Muscle of leg (tissue), 16 donors: ENCODE measurements at places on chromosomes 11 and 22.

DNA sequence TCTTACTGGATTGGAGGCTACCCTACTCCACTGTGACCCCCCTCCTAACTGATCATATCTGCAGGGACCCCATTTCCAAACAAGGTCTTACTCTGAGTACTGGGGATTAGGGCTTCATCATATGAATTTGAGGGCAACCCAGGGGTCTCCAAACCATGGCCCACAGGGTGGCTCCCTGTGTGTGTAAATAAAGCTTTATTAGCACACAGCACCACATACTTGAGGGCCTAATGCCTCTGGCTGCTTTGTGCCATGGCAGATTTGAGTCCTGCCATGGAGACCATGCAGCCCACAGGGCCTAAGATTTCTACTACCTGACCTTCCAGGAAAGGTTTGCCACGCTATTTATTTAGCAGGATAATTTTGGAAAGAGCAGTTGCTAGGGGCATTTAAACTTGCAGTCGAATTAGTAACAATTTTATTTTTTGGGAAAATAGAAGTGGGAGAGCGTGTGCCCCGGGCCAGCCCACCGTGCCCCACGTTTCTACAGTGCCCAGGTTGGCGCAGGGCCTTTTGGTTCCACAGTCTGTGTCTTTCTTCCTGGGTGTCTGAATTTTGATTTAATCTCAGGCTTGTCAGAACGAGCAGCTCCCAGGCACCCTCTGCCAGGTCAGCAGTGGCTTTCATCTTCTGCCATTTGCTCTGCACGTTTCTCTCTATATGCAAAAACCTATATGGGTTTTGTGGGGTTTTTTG lies 92.3 kb downstream of the KCNQ1 start:
- no peak for DNase-seq

- DNase-seq, result no peak
These were observed 1.3 kb upstream of the NRIP3 start for GRCh38 chr11:9005087-9005486.

DNA sequence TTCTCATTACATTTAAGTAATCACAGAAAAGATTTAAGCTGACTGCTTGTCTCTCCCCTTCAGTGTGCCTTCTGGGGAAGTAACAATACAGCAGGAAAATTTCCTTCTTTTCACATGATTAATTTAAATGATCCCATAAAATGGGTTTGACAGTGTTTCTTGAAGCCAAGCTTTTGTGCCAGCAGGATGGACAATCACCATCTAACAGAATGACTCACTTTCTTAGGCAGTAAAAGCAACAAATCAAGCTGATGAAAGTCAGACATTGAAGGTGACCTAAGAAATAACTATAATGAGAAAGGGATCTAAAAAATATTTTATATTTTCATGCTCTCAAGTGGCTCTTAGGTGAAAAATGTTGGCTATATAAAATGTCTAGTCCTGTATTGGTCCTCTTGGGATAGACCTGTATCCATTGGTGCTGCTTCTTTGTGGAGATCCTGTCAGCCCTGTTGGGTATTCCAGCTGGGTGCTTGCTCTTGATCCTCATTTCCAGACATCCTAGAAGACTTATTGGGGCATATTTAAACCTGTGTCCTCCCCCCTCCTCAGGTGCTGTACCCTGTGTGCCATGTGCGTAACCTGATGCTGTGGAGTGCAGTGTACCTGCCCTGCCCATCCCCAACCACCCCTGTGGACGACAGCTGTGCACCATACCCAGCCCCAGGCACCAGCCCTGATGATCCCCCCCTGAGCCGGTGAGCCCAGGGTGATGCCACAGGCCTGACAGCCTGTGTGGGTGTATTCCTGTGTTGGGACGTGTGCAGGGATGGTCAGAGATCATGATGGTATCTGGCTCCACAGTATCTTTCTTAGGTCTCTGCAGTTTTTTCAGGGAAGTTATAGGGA lies 62.7 kb upstream of the HORMAD2 start:
- DNase-seq, result no peak

GRCh38 chr11:111283945-111284481 lies 14.3 kb upstream of the POU2AF3 start:
- peak; percentile 56 for DNase-seq

DNA sequence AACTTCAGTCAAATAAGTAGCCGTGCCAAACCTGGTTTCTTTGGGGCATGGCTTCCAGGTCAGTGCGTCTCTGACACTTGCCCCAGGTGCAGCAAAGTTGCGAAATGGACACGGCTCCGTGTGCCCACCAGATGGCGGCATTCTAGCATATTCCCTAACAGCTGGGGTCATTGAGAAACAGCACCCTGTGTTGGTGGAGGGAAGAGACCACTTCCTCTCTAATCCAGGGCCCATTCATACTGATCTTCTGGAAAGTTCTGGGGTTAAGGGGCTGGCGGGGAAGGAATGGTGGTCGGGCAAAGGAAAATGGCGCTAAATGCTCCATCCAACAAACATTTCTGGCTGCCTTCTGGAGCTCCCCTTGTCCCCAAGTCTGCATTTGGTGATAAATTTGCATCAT lies 141.2 kb upstream of the TIMP3 start:
- peak; percentile 78 for DNase-seq

DNA sequence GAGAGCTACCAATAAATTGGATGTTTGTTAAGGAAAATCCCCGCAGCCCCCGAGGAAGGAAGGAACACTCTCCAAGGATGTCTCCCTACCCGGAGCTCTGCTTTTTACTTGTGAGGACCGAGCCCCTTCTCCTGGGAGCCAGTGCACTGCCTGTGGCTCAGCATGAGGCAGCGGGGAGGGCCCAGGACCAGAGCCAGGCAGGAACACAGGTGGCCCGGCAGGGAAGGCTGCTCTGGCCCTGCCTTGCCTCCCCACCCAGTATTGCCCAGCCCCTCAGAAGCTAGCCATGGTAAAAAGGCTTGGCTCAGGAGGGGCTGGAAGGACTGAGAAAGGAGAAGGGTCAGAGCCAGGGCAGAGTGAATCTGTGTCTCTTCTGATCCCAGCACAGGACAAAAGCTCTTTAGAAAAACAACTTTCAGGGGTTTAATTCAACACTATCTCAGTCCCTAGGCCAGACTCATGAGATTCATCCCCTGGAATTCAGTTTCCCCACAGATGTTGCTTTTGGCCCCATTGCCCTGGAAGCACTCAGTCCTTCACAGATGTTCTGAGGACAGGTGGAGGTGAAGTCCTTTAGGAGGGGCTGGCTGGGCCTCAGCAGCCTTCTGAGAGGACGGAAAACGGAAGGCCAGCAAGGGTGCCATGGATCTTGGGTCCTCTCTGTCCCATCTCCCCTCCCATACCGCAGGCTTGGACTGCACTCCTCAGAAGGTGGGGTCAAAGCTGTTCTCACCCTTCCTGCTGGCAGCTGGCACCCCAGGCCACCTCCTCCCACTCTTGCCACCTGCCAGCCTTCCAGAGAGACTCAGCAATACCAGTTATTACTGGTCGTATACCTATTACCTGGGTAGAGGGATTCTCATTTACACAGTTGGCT lies 318.9 kb downstream of the NTM start:
- no peak for DNase-seq

- DNase-seq, result no peak
These were observed 15.3 kb upstream of the CDC42BPG start for GRCh38 chr11:64859542-64860414.

DNA sequence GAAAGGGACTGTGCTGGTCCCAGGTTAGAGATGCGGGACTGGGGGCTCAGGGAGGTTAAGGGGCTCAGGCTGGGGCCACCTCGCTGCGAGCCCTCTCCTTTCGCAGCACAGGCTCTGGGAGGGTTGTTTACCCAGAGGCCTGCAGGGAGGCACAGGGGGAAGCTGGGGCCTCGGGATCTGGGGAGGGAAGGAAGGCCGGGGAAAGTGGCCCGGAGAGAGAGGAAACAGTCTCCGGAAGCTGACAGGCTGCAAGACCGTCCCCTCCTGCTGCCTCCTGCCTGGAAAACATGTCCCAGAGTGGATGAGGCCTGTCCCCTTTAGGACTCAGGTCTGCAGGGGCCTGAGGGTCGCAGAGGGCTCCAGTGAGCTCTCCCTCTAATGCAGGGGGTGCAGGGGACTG lies 45.4 kb downstream of the MYO7A start:
- peak; percentile 43 for DNase-seq

DNA sequence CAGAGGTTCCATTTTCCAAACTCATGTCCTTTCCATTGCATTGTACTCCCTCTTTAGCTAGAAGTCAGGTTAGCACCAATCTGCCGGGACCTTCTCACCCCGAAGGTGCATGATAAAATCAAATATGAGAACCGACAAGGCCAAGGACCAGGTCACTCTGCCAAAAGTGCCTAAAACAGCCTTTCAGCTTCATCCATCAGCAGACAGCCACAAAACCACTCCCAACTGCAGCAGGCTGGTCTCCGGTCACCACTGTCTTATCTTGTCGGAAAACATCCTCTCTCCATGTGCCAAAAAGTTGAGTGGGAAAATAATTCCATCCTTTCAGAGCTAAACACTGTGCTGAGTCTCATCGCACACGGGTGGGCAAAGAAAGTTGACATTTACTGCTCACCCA lies 1.4 kb downstream of the PI4KA start:
- DNase-seq, result no peak

DNA sequence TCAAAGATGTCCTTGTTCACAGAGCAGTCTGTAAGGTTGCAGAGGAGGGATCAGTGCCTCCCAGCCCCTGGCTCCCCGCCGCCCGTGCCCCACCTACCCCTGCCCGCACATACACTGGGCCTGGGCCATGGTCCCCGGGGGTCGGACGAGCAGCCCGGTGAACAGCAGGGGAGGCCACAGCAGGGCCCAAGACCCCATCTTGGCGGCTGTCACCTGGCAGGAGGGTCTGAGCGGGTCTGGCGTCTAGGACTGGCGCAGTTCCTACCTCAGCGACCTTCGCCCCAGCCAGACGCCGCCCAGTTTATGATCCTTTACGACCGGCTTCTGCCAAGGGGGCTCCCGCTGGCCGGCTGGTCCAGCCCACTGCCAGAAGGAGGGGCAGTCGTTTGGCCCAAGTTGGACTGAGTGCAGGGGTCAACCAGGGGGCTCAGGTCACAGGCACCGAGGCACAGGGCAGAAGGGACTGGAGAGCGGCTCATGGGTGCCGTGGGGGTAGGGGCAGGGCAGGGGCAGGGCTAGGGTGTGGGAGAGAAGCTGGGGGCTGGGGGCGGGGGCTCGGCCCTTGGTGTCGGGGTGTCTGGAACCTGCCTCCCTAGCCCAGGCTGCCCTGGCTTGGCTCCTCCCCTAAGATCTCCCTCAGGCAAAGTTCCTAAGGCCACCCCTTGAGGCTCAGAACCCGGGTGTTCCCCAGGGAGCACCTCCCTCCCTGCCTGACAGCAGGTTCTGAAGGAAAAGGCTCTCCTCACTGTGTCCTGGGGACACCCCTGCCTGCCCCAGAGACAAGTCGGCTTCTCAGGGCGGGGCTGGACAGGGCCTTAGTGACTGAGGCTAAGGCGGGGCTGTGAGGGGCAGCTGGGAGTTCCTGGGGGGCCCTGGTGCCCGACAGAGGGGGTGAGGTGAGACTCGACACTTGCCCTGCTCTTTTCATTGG lies at the start of gene CDHR5:
Gene CDHR5 (minus strand): TSS at position 251 of the 931 bp plus-strand sequence. CDS start 53 bp downstream, at position 198.
- no peak for DNase-seq

- DNase-seq, result no peak
These were observed 12.0 kb downstream of the KMT2A start for GRCh38 chr11:118448294-118448693.

GRCh38 chr11:104895634-104896033 lies 2.6 kb downstream of the CASP12 start:
- DNase-seq, result peak; percentile 92

DNA sequence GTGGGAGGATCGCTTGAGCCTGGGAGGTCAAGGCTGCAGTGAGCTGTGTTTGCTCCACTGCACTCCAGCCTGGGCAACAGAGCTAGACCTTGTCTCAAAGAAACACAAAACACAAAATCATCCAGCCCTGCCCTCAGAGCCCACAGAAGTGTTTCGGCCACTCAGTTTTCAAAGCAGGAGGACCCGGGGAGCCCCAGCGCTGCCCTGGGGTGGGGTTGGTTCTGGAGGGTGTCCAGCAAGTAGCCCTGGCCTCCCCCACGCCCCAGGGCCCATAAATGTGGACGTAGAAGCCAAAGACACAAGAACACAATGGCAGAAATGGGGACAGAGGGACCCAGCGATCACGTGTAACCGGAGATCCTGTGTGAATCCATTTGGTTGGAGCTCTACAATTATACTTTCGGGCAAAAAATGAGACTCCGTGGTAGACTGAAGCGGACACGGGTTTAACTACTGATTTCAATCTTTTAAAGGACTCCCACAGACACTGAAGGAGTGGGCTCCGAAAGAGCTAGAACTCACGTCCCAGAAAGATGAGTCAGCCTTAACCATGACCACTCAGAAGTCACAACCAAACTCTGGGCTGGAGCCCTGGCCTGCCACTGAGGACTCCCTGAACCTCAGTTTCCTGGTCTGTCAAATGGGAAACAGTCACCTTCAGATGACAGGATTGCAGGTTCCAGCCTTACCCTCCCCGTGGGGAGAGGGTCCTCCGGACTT lies 9.0 kb upstream of the CYTH4 start:
- DNase-seq, result no peak

DNA sequence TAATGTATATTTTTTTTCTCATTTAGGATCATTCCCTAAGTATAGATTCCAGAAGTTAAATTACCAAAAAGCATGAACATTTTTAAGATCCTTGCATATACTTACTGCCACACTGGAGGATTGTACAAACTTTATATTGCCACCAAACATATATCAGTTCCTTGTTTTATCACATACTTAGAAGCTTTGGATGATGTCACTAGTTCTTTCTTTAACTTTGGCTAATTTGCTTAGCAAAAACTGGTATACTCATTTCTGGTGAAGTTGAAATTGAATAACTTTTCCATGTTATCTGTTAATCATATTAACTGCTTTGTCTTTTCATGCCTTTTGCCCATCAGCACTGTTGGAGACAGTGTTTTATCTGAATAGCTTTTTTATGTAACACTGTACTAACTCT lies 31.6 kb upstream of the PRDM10 start:
- DNase-seq, result no peak

- DNase-seq, result peak; percentile 43
These were observed 236.9 kb downstream of the CADM1 start for GRCh38 chr11:115267238-115267781.

DNA sequence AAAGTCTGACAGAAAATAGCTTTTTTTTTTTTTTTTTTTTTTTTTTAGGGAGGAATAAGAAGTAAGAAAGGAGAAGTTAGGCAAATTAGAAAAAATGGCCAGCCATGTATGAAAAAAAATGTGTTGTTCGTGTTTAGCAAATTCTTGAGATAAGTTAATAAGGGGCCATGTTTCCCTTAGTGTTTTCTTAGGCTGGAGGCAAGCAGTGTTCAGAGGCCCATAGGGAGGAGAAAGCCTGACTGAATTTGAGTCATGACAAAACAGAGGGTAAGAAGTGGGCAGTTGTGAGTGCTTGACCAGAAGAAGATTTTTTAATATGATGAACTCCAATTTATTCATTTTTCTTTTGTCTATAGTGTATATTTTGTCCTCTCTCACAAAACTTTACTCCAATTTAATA lies 766.4 kb downstream of the FAM181B start:
- DNase-seq, result no peak

DNA sequence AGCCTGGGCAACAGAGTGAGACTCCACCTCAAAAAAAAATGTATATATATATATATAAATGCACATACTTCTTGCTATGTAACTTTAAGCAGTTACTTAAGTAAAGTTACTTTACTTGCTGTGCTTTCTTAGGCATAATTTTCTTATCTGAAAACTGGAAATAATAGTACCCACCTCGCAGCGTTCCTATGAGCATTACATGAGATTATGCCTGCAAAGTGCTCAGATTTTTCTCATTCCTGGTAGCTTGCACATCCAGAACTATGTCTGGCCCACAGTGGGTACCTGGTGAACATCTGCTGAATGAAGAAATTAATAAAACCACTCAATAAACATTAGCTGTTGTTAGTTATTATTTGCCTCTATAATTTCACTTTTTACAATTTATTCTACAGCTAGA lies 6.1 kb upstream of the ROBO3 start:
- no peak for DNase-seq

- no peak for DNase-seq
These were observed 113.0 kb downstream of the PTPRJ start for GRCh38 chr11:48093323-48093722.
